ENCODE measurements at places on chromosomes 1 and 21.

DNA sequence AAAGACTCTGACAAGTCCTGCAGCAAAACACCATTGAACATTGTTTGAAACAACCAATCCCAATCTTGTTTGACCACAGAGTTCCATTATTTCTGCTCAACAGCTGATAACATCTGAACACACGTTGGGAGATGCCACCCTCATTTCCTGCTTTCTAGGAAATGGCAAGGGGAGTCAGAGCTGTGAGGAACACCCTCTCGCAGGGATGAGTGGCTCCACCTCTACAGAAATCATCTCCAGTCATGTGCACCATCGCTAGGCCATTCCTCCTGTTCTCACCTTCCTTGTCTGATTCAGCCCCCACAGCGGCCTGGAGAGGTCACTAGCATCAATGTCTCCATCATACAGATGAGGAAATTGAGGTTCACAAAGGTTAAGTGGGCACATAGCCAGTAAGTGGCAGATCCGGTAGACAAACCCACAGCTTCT is 22.4 kb upstream of the RUNX3 start:
- DNase-seq = no peak

DNA sequence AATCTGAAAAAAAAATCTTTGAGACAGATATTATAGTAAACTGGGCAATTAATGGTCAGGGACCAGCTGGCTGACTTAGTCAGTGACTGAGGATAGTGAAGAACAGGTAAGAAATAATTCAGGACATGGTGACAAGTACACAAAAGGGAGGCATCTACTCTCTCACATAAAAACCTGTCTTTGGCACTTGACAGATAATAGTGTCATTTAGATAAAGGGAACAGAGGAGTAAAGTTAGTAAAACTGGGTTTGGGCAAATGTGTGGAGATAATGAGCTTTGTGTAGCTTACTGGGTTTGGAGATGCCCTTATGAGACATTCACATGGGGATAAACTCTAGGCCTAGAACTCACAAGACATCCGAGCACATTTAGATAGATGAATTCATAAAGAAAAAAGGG is 4.0 kb downstream of the SSX2IP start:
- no peak for DNase-seq

DNA sequence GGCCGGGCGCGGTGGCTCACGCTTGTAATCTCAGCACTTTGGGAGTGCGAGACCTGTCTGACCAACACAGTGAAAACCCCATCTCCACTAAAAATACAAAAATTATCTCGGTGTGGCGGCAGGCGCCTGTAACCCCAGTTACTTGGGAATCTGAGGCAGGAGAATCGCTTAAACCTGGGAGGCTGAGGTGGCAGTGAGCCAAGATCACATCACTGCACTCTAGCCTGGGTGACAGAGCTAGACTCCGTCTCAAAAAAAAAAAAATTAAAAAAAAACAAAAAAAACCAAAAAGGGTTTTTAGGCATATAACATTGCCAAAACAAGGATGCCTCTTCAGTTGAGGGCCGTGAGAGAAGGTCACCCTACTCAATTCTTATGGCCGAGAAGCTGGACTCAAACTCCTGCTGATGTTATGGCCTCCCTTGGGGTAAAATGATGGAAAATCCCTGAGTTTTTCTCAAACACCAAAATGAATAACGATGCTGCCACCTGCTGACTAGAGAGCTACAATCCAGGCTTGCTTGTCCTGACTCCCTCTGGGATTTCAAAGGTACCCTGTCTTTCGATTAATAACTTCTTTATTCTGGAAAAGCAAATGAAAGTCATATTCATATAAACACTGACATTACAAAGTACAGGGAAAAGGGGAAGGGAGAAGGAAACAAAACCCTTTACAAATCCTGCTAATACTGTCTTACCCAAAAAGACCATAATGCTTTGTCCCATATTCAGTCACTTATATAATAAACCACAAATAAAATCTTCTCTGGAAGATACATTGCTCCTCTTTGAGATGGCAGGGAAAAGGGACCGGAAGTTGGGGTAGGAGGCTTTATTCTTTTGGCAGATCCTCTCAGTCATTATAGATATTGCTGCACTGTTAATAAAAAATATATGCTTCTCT is 10.7 kb downstream of the RAB42 start:
- DNase-seq = no peak

GRCh38 chr1:202205523-202206190 is 12.1 kb downstream of the LGR6 start:
- no peak for DNase-seq

GRCh38 chr1:210695026-210695425 is 366.3 kb downstream of the HHAT start:
- no peak for DNase-seq

DNA sequence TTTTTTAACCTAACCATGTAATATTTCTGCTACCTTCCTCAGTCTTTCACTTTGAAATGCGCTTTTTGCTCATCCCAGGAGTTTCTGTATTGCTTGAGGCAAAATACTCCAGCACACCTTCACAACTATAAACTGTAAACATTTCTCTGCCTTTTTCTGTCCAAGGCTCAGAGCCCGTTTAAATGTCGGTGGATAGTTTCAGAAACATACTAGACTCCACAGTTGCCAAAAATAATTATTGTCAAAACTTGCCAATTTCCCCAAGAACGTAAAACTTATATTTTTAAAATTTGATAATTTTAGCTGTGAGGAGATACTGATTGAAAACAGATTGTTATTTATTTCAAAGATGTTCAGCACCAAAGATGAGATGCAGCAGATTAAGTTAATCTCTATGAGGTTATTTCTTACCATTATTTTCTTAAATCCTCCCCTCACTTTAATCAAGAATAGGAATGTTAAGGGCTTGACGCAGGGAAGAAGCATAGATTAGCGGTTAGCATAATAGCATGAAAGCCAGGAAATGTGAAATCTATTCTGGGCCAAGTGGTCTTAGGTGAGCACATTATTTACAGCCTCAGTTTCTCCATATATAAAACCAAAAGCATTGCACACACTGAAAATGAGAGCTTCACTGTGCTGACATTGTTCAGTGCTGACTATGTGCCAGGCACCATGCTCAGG is 91.5 kb upstream of the ESRRG start:
- no peak for DNase-seq

GRCh38 chr1:178254433-178254832 is 160.5 kb downstream of the RASAL2 start:
- DNase-seq = no peak

- DNase-seq = peak; percentile 14
Measured at GRCh38 chr1:60171801-60172200, 98.2 kb upstream of the C1orf87 start.

GRCh38 chr1:40301541-40302299 is 15.4 kb downstream of the COL9A2 start:
- no peak for DNase-seq

GRCh38 chr1:24965571-24965930 is 35.5 kb upstream of the RUNX3 start:
- DNase-seq = no peak

DNA sequence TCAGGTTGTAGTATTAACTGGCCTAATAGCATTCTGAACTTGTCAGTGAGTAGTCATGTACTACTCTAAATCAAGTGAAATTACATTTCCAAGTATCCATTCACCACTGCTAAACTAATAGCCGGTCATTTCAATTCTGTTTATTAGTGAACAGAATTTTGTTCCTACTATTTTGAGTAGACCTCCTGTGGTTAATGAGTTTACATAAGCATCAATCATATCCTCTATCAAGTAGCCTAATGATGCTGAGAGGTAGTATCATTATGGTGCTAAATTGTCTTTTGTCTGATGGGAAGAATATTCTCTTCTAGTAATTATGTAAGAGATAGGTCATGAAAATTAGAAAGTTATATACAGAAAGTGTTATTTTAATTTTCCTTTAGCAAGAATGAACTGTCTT is 602.8 kb downstream of the KCNT2 start:
- no peak for DNase-seq

GRCh38 chr1:46130606-46131005 is 1.8 kb downstream of the PIK3R3 start:
- DNase-seq = no peak

DNA sequence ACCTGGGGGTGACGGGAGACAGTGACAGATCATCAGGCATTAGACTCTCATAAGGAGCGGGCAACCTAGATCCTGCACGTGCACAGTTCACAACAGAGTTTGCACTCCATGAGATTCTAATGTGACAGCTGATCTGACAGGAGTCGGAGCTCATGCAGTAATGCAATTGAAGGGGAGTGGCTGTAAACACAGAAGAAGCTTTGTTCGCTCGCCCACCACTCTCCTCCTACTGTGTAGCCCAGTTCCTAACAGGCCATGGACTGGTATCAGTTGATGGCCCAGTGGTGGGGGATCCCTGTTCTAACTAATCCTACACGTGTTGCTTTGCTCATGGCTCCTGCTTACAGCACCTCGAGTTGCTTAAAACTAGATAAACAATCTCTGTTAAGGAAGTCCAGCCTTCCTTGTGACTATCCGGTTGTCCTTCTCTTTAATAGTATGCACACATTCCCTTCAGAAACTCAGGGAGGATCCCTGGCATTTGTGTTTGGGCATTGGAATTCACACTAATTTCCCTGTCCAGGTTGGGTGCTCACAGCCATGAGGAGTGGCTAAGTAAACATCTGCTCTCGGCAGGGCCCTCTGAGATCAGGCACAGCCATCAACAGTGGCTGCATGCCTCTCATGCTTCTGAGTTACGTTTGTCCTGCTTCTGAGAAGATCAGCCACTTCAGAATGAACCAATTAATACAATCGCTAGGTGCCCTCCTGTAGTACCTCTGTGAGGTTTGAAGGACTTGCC is 21.1 kb upstream of the F3 start:
- DNase-seq = no peak

GRCh38 chr1:210688512-210689234 is 360.0 kb downstream of the HHAT start:
- no peak for DNase-seq

GRCh38 chr1:42006093-42006492 is 87.4 kb upstream of the HIVEP3 start:
- no peak for DNase-seq

DNA sequence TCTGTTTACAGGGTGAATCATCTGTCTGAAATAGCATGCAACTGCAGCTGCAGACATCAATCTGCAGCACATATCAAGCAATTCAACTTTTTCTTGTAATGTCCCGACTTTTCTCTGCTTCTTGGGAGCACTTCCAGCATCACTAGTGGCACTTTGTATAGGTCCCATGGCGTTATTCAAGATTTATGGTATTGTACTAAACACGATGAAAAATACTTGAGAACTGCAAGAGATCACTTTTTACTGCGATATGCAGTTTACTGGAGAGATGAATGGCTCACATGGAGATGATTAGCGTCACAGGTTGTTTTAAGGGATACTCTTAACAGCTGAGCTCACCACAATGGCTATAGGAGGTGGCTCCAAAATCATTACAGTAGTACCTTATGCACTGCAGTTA is 7.2 kb upstream of the SCMH1 start:
- no peak for DNase-seq

GRCh38 chr1:187985897-187986654 is 1157.3 kb downstream of the PLA2G4A start:
- DNase-seq = no peak

GRCh38 chr1:166307261-166308188 is 140.7 kb upstream of the FAM78B start:
- DNase-seq = no peak

DNA sequence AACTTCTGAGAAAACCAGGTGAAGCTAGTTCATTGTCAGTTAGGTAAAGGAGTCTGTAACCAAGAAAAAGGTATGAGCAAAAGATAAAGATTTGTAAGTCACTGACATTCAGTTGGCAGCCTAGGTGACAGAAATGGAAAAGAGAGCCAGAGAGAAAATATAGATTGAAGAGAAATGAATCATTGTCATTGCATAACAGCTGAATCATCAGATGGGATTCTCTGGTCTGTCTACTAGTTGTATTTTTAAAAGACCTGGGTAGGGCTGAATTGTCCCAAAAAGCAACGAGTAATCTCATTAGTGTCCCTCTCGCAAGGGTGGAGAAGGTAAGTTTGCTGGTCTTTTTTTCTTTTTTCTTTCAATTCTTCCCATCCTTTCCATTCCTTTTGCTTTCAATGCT is 36.6 kb downstream of the PTGS2 start:
- DNase-seq = no peak

GRCh38 chr1:11354893-11355553 is 82.0 kb downstream of the UBIAD1 start:
- DNase-seq = no peak

DNA sequence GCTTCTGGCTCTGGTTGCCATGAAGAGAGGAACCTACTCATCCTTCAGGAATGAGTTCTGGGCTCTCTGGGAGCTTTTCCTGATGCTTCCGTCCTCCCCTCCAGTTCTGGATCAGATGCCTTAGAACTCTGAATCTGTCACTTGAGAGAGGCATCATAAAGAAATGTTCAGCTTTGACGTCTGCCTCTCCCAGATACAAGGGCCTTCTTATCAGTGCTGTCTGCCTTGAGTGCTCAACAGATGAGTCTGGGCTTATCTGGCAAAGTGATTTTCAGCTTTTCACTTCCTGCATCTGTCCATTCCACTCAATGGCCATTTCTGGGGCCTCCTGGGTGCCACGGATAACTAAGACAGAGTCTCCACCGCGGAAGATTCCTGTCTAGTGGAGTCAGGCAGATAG is 12.3 kb upstream of the OTUD3 start:
- peak; percentile 40 for DNase-seq

- DNase-seq = no peak
Measured at GRCh38 chr1:166950156-166950555, 25.2 kb downstream of the ILDR2 start.

GRCh38 chr1:232816324-232816723 is 11.1 kb downstream of the MAP10 start:
- DNase-seq = no peak

GRCh38 chr1:179550746-179551682 is 24.7 kb downstream of the NPHS2 start:
- DNase-seq = no peak

- DNase-seq = no peak
Measured at GRCh38 chr1:212587016-212587887, 21.3 kb upstream of the ATF3 start.

DNA sequence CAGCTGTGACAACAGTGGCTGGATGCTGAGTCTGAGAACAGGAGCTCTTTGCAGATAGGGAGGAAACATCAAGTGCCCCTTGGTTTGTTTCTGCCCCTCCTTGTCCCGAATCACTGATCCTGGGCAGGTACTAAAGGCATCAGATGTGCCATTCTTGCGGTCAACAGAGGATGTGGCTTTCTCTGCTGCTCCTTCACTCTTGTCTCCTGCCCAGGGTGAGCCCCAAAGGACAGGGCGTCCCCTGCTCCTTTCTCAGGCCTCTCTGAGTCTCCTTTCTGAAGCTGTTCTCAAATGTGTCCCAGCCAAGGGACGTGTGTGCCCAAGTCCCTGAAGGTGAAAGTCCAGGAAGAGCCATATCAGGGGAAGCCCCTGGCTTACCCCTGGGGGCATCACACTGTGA is 31.7 kb downstream of the SLC37A1 start:
- DNase-seq = no peak

DNA sequence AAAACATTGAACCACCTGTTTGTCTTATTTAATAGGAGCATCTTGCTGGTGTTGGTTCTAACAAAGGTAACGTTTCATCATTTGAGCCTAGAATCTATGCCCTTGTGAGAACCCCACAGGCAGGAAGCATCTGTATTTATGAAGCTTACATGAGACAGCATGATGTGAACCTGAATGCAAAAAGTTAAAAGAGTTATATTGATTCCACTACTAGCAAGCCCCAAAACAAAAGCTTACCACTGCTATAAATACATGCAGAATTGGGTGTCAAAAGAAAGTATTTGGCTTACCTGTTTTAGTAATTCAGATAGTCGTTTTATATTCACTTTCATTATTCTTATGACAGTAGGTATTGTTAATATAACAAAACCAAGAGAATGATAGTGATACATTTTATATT is 301.2 kb upstream of the ADGRL2 start:
- no peak for DNase-seq

Measured in HS-27A (cell line).